GM04504 (cell line): ENCODE measurements at places on chromosomes 12 and 14.

- DNase-seq = no peak
These were observed 26.3 kb downstream of the LDHB start for GRCh38 chr12:21631367-21631766.

- DNase-seq = no peak
These were observed 841.2 kb upstream of the FBXO33 start for GRCh38 chr14:40273417-40273816.

DNA sequence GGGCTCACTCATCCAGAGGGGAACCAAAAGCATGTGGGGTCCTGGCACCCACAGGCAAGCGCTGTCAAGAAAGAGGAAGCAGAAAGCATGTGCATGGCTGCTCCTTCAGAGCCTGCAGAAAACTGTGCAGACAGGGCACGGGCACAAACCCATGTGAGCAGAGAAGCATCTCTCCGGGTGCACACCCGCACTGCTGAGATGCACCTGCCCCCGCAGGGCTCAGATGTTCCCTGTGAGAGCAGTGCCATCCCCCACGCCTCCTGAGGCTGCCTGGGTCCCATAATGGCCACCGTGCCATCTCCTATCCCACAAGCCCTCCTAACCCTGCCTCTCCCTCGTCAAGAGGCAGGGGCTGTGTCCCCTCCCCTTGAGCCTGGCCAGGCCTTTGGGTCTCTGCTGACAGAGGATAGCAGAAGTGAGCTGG lies 32.3 kb upstream of the INF2 start:
- no peak for DNase-seq

DNA sequence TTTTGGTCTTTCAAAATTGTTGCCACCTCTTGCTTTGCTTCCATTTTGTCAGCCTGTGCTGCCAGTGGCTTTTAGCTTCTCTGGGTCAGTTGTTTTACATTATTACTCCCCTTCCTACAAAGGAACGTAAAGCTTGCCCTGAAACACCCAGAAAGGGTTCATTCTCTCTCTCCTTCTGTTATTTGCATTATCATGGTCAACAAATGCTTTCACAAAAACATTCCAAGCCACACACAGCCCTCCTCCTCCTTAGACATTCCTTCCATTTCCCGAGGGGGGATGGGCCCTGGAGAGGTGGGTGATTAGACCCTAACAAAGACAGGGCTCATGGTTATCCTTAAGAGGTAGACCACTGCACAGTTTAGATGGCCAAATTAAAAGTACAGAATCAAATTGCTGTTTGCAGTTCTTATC lies 60.4 kb upstream of the SINHCAF start:
- no peak for DNase-seq
